Cerebellar nuclear complex (tissue), 1 donor: ENCODE measurements at places on chromosomes 16 and 17.

DNA sequence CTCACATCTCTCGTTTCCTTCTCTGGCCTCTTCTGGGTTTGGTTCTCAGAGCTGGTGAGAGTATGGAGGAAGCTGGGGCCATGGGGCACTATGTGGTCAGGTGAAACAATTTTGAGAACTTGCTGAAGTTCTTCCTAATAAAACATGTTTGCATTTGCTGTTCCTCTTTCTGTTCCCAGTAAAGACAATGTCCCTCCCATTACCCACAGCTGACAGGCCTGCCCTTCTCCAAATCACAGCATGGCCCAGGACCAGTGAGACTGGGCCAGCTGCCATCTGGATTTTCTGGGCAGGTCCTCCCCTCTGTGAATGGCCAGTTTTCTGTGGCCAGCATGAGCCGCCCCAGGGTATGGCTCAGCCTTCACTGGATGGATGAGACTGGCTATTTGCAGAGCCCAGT is at the start of gene CD300H:
CD300H (minus strand) TSS at position 113 of the 400 bp plus-strand sequence.
- no peak for DNase-seq

- no peak for DNase-seq
Measured at GRCh38 chr17:41284043-41284442, 8.5 kb downstream of the KRTAP9-7 start.

GRCh38 chr16:2838928-2839327 is 8.8 kb downstream of the ZG16B start:
- DNase-seq: no peak

DNA sequence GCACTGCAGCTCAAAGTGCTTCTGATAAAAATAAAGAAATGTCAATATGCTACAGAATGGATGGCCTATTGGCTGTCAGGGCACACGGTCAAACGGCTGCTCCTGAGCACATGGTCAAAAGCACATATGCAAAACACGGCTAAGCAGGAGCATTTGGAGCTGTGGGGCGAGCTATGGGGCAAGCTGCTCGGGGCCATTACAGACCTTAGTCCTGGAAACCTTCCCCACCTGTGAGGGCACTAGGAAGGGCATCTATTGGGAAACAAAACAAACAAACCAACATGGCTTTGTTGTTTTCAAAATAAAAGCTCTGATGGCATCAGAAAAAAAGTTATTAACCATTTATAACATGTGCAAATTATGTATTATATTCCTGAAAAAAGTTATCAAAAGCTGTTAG is 83.6 kb downstream of the SLC5A11 start:
- DNase-seq: no peak

- no peak for DNase-seq
Measured at GRCh38 chr17:38713456-38714075, 8.5 kb downstream of the MLLT6 start.

GRCh38 chr17:63845509-63845908 is 3.0 kb upstream of the SMARCD2 start:
- no peak for DNase-seq

DNA sequence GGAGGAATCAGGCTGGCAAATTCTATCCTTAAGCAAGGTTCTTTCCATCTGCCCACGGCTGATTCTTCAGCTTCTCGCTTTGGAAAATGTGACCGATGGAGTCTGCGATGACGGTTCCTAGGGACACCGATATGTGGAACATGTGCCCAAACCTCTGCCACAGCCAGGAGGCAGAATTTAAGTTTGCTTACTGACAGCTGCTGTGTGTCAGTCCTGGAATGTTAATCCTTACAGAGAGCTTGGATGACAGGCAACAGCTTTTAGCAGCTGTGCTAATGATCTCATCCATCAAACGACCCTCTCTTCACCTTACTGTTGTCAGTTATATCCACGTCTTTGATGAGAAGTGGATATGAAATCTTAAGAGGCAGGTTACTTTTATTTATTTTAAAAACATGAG is 11.4 kb upstream of the MYH13 start:
- no peak for DNase-seq

- DNase-seq: no peak
Measured at GRCh38 chr16:50336884-50337283, 31.9 kb downstream of the BRD7 start.

DNA sequence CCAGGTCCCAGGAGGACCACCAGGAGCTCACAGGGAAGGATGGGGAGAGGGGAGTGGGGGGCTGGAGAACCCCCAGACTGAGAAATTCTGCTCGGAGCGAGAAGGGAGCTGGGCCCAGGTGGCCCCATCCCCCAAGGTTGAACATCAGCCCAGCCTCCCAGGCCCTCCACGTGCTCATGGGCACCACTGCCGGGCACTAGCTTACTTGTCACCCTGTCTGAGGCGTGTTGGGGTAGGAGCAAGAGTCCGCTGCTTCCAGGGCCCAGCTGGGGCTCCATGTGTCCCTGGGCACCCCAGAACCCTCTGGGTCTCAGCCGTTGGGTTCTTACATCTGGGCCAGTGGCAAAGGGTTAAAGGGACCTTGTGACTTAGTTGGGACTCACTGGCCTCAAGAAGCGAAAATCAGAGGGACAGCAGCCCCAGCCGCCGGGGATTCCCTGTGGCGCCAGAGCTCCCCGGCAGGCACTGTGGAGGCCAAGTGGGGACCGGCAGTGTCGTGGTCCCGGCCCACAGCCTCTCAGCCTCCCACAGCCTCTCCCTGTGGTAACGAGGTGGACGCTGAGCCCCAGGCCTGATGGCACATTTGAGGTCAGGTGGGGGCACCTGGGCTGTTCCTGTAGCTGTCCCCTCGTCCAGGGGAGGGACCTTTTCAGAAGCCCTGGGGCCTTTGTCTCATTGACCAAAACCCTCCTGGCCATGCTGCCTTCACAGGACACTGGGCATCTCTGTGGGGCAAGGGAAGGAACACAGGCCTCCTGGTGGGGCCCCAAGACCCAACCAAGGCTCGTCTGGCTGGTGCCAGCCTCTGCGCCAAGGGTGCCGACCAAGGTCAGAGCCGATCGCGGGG is 33.7 kb upstream of the CDH15 start:
- DNase-seq: no peak
